ENCODE measurements at places on chromosomes 3 and 15. TPM values are rescaled to one million over a fixed set of nuclear protein-coding genes. Genes with fewer than 3 reads are reported as not detected.

Gene ADAMTSL3
- total RNA-seq: not detected

Gene LRRC2
- 1.9 TPM for total RNA-seq

Gene PDZRN3
- total RNA-seq: 0.16 TPM

Gene MGA
- 55.7 TPM for total RNA-seq

Gene NR1I2
- total RNA-seq: 0.21 TPM

Gene GOLGA6A
- total RNA-seq: 0.13 TPM

Gene OR5K2
- not detected for total RNA-seq

Gene TMCO5A
- total RNA-seq: not detected

Gene ERICH6
- total RNA-seq: not detected

Gene SH2D7
- not detected for total RNA-seq

DNA sequence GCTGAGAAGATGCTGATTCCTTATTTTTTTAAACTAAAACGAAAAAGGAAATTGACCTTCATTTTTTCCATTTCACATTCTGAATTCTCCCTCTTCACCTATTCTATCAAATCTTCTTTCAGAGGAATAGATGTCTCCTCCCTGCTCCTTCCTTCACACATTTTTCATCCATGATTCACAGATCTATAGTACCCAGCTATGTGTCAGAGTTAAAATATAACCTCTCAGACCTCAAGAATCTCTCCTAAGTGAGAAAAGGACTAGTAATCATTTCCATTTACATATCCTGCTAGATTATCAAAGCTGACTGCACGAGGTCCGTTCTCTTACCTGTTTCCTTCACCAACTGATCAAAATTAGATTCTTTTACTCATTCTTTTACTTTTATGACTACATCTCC, 1297.6 kb upstream of the ALCAM start:
- no peak for DNase-seq

DNA sequence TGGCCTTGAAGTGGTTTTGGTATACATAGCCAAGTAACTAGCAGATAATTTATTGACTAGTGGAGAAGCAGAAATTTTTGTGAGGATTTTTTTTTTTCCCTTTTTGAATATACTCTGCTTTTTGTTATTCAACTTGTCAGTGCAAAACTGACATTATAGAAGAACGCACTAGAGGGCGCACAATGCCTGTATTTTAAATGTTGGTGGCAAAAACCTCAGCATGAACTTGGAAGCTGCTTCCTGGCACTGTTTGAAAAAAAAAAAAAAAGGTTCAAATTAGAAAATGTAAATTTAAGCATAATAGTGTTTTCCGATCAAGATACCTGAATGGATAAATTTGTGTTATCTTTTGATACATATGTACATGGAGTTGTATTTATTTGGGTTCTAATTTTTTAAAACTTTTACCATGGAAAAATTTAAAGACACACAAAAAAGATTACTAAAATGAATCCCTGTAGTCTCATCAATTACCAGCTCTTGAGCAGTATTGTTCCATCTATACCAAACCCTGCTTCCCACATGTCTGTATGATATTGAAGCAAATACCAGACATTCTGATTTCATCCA, 56.0 kb downstream of the SLC25A26 start:
- peak; percentile 64 for DNase-seq

GRCh38 chr3:96467639-96468038, 346.8 kb upstream of the EPHA6 start:
- DNase-seq: no peak

DNA sequence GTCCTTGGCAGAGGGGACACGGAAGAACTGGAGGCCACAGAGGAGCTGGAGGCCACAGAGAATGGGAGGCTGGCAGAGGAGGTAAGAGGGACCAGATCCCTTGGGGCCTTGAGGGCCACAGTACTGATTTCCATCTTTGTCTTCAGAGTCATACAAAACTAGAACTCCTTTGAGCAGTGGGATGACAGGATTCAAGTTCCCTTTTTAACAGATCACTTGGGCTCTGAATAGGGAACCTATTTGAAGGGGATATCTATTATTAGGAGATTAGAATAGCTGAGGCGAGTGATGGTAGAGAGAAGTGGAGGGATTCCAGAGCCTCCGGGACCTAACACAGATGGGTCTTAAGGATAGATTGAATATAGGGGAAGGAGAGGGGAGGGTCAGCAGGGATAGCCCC, 55.7 kb downstream of the OXNAD1 start:
- no peak for DNase-seq

DNA sequence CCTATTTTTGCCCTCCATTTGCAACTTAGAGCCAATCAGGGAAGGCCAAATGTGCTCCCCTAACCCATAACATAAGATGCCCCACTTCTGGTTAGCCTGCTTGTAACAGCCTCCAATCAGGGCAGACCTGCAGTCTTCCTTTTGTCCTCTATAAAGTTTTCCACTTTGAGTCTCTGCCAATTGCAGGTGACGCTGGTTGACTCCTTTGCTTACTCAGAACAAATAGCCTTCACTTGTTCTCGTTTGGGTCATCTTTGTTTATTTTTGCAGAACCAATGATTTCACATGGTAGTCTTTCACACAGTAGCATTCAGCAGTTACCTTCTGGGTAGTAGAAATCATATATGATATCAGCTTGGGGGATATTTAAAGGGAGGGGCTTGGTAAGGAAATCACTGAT, 225.6 kb downstream of the MINAR1 start:
- no peak for DNase-seq

DNA sequence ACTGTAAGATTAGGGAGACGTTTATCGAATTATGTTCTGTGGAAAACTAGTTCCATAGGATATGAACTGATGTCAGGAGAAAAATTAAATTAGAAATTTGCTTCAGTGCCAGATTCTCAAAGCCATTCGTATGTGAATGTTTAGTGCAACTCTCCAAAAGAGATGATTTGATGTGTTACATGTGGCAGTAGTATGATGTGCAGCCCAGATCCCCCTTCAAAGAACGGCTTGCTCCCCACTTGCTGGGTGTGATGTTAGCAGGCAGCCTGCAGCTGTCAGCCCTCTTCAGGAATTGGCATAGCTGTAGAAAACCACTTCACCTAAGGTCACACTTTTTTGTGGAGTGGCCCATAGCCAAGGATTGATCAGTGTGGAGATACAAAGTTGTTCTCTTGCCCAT, 127.0 kb upstream of the CCDC54 start:
- DNase-seq: no peak

GRCh38 chr15:99511531-99511865, 54.3 kb upstream of the MEF2A start:
- DNase-seq: no peak

GRCh38 chr3:86225461-86225860, 765.5 kb downstream of the VGLL3 start:
- DNase-seq: no peak

GRCh38 chr3:4824926-4825325, 154.3 kb upstream of the BHLHE40 start:
- DNase-seq: no peak

GRCh38 chr15:46270481-46271147, 635.8 kb downstream of the SQOR start:
- DNase-seq: no peak

- DNase-seq: no peak
Observed at GRCh38 chr3:152243721-152244516, 24.8 kb upstream of the MBNL1 start.

GRCh38 chr3:6022621-6023020, 835.1 kb downstream of the EDEM1 start:
- DNase-seq: no peak

GRCh38 chr3:126543457-126544061, 15.2 kb downstream of the C3orf22 start:
- no peak for DNase-seq

GRCh38 chr15:78421238-78421965, 16.6 kb upstream of the IREB2 start:
- no peak for DNase-seq
